MV-4-11 (cell line): ENCODE measurements at places on chromosomes 6 and 20.

DNA sequence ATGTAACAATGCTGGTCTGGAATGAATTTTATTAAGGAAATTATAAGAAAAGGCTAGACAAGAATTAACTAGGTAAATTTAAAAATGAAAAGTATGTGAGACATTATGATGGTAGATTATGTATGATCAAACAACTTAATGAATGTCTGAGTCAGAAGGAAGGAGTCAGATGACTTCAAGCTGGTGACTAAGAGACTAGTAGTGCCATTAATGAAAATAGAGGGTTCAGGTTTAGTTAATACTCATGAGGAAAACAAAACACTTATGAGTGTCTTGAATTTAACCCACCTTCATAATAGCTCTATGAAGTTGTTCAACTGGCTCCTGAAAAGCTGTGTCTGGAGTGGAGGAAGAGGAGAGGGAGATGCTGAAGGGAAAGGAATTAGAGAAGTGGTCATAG is 256.3 kb downstream of the ADGRB3 start:
- DNase-seq = no peak

- peak; percentile 68 for DNase-seq
These were observed 147.0 kb downstream of the CDH26 start for GRCh38 chr20:60104993-60105803.

DNA sequence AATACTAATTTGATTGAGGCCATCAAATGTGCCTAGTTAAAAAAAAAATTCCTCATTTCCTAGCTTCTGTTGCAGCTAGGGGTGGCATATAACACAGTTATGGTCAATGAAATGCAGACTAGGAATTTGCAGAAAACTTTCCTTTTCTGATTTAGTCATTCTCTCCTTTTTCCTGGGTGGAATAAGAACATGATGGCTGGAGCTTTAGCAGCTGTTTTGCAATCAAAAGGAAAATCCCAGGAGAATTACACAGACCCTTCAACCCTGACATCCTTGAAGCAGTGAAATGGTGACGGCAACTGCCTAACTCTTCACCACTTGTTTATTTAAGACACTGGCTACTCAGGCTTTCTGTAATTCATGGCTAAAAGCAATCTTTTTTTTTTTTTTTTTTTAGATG is 23.1 kb upstream of the RIMS4 start:
- no peak for DNase-seq

DNA sequence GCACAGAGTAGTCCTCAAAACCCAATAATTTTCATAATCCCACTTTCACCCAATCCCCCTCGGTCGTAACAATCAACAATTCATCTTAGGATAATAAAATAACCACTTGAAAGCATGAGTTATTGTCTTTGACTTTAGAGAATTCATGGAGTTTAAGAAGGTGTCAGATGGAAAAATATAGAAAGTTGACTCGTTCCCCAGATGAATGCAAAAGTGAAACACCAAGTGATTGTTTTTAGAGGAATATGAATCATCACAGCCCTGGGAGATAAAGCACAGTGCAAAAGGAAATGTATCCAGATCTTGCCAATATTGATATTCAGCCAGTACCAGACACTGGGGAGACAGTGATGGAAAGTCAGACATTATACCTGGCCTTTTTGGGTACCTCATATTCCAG is 860.5 kb downstream of the DHX35 start:
- DNase-seq = no peak

DNA sequence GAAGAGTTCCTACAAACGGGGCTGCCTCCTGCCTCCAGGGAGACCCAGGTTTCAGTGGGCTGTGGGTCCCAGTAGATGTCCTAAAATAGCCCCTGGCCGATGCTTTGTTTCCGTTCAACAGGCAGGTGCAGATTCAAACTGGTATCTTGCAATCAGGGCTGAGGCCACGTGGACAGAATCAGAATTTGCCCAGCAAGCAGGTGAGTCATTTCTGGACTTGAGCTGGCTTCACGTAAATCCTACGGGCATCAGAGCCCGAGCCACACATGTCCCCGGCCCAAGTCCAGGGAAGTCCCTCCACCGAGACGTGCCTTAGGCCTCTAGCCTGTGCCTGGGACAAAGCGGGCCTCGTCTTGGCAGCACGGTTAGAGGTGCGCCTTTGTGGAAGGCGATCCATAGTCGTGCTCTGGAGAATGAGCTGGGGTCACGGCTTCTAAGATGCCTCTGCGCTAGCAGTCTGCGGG is 101.6 kb upstream of the FRMD1 start:
- no peak for DNase-seq

- DNase-seq = no peak
These were observed at the start of gene PCSK2 for GRCh38 chr20:17226410-17227218. PCSK2 (plus strand) TSS chr20:17227040; CDS start chr20:17227306, 266 bp downstream.

DNA sequence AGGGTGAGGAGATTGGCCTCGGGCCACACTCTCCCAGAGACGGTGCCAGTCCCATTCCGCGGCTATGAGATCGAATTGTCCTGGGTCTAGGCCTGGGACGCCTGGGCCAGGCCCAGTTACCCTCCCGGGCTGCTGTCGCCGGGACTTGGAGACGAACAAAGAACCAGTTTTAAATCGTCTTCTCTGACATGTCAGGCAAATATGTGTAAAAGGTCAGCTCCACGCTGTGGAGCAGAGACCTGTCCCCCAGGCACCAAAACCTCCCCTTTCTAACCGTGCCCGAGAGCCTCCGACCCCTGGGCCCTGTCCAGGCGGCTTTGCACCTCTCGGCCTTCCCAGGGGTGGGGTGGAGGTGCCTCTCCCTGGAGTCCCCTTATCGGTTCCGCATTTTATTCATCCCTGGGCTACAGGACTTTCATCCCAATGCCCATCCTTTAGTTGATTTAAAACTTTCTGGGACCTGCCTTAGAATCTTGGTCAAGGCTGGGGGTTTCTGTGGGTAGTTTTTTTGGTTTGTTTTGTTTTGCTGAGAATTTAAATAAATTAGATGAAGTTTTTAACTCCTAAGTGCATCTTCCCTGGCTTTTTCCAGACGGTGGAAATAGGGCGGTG is 5.8 kb upstream of the TFAP2A start:
- no peak for DNase-seq

GRCh38 chr20:2820084-2820895 is 4.1 kb downstream of the TMEM239 start:
- no peak for DNase-seq

GRCh38 chr20:31476643-31477215 is 1.6 kb downstream of the REM1 start:
- DNase-seq = no peak

- DNase-seq = peak; percentile 74
These were observed 3.6 kb downstream of the TBCC start for GRCh38 chr6:42742116-42742894.

DNA sequence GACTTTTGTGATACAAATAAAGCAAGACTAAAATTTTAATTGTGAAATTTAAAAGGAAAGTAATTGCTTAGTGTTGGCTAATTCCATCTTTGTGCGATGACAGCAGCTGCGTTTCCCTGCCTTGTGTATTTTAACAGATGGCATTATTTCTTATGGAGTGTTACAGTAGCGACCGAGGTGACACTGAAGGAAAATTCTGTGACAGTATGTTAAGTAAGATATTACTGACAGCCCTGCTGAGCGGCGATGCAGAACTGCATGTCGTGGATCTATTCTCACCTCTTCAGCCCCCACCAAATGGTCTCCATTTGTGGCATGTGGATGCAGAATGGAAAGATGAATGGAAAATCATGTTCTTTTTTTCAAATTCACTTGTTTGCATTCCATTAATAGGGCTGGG is 289.4 kb downstream of the RNF144B start:
- no peak for DNase-seq

GRCh38 chr20:17625246-17626051 is 55.6 kb downstream of the DSTN start:
- no peak for DNase-seq

- DNase-seq = no peak
These were observed 33.3 kb upstream of the SASH1 start for GRCh38 chr6:148309301-148309700.

DNA sequence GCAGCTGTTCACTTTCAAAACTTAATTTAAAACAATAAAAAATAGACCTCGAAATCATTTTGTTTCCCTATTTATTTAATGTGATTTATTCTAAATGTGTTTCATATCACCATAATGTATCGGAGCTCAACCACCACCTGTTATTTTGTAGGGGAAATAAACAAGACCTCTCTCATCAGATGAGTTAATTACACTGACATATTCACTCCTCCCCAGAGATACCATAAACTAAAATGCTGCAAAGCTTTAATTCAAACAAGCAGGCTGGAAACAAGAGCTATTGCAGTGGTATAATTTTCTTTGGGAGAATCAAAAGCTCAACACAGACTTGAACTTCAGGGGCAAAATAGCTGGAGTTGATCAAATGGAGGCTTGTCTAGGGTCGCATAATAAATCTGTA is 303.5 kb upstream of the TSHZ2 start:
- DNase-seq = no peak

DNA sequence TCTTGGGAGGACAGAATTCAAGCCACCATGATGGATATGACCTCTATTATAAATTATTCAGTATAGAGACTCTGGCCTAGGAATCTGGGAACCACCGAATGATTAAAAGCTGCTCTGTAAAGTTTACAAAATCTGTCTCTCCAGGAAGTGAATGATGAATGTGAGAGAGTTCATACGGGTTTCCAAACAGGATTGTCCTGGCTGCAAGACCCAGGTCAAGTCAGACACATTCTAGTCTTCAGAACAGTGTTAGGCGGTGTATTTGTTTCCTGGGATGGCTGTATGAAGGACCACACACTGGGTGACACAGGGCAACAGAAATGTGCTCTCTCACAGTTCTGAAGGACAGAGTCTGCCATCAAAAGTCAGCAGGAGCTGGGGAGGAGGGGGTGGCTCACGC is 222.4 kb downstream of the ZNF217 start:
- DNase-seq = no peak

GRCh38 chr6:21085643-21086042 is 507.9 kb upstream of the SOX4 start:
- DNase-seq = peak; percentile 69

- no peak for DNase-seq
These were observed 61.2 kb upstream of the AKIRIN2 start for GRCh38 chr6:87763276-87763675.

- no peak for DNase-seq
These were observed 204.2 kb upstream of the PTCHD4 start for GRCh38 chr6:48315051-48315719.

- no peak for DNase-seq
These were observed 251.9 kb downstream of the EPM2A start for GRCh38 chr6:145483191-145483996.

- no peak for DNase-seq
These were observed 8.7 kb downstream of the LAMA5 start for GRCh38 chr20:62358171-62359042.

- peak; percentile 15 for DNase-seq
These were observed 2.9 kb downstream of the NRN1 start for GRCh38 chr6:6003621-6004366.

DNA sequence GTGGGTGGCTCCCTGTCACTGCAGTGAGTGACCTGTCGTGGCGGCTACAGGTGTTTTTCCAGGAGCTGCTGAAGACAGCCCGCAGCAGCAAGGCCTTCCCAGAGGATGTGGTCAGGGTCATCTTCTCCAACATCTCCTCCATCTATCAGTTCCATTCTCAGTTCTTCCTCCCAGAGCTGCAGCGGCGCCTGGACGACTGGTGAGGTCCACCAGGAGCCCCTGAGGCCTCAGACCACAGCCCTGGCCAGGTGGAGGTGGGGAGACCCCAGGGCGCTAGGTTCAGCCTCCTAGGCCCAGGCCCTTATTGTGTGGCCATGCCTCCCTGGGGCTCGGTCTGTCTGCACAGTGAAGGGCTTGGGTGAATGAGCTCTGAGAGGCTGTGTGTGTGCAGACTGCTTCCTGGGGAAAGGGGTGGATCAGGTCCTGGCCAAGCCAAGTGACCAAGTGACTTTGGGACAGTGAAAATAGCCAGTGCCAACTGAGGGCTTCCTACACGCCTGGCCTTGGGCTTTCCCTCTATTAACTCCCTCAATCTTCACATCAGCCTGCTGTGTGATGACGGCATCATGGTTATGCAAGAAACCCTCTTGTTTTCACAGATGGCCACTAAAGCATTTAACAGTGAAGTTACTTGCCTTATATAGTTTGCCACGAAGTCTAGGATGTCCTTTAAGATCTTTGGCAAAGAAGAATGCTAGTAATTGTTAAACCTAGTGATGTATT is 6.4 kb downstream of the FGD2 start:
- DNase-seq = peak; percentile 73

DNA sequence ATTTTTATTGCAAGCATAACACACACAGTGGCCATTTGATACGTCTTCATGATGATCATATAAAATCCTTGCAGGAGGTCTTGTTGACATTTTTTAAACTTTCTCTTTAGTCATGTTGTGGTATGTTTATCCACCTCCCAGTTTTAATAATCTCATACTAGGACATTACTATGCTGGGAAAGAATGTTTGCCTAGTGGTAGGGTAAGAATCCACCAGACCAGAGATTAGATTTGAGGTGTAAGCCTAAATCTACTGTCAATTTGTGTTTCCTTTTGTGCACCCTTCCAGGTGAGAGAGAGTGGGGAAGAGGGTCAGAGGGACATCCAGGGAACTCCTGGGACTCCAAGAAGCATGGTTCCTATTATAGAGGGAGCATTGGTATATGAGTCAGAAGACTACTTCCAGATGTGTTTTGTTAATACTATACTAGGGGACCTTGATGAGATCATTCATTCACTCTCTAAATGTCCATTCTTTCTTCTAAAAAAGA is 298.3 kb upstream of the SASH1 start:
- DNase-seq = no peak

GRCh38 chr6:148223424-148223842 is 119.2 kb upstream of the SASH1 start:
- no peak for DNase-seq

- DNase-seq = no peak
These were observed 38.7 kb downstream of the DACT2 start for GRCh38 chr6:168280899-168281245.

GRCh38 chr6:47785182-47785581 is 3.4 kb downstream of the OPN5 start:
- no peak for DNase-seq

DNA sequence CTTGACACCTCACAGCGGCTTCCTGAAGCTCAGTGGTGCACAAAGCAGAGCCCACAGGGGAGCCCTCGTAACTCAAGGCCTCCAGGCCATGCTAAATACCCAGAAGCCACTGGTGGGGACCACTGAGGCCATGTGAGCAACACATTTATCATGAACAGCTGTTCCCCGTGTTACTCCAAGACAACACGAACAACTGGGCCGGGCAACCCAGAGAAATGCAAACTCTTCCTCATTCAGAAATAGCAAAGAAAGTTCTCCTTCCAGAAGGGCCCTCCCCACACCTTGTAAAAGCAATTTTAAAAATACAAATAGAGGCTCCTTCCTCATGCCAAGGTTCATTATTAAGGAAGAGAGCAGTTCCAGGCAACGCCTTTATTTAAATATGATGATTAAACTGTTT is 36.3 kb upstream of the SLCO4A1 start:
- DNase-seq = peak; percentile 35
